A375 (cell line): ENCODE measurements at places on chromosomes 12 and 14. TPM values are rescaled to one million over a fixed set of nuclear protein-coding genes. Genes with fewer than 3 reads are reported as not detected.

The ZDHHC22 gene
- total RNA-seq: not detected in 2 replicates

The TOMM20L gene
- total RNA-seq: not detected in 2 replicates

The RABGGTA gene
- total RNA-seq: 30.0 and 35.3 TPM in 2 replicates

The ALX1 gene
- 8.0 and 9.7 TPM in 2 replicates for total RNA-seq

The MYF6 gene
- not detected in 2 replicates for total RNA-seq

The NEUROD4 gene
- total RNA-seq: not detected in 2 replicates

The GLI1 gene
- total RNA-seq: 0.30 and 0.90 TPM in 2 replicates

The EXD2 gene
- 6.3 and 7.2 TPM in 2 replicates for total RNA-seq

The NGB gene
- not detected in 2 replicates for total RNA-seq

The CMKLR1 gene
- 0.21 and 0.23 TPM in 2 replicates for total RNA-seq

The CLEC4A gene
- total RNA-seq: 0.45 TPM in 1 of 2 replicates, not detected in the other

The TMEM132C gene
- not detected in 2 replicates for total RNA-seq

The UNC119B gene
- total RNA-seq: 19.3 and 26.3 TPM in 2 replicates

The PTPRO gene
- 1.4 and 5.2 TPM in 2 replicates for total RNA-seq

The GPHB5 gene
- not detected in 2 replicates for total RNA-seq

The GPR65 gene
- 0.03 TPM in 1 of 2 replicates, not detected in the other for total RNA-seq

The BCDIN3D gene
- total RNA-seq: 3.9 and 4.1 TPM in 2 replicates

The CIPC gene
- 7.0 and 7.8 TPM in 2 replicates for total RNA-seq

The ADAM21 gene
- total RNA-seq: 0.04 and 0.19 TPM in 2 replicates

The CPNE6 gene
- total RNA-seq: not detected in 2 replicates

The TMEM179 gene
- 0.19 and 1.1 TPM in 2 replicates for total RNA-seq

The ENDOU gene
- 0.13 TPM in 1 of 2 replicates, not detected in the other for total RNA-seq

The ADCY6 gene
- 22.6 and 23.9 TPM in 2 replicates for total RNA-seq

The UBE2N gene
- 178 and 192 TPM in 2 replicates for total RNA-seq

The LRRC43 gene
- total RNA-seq: not detected in 2 replicates

The PDE3A gene
- 4.0 and 4.2 TPM in 2 replicates for total RNA-seq

The PLA2G1B gene
- total RNA-seq: not detected in 2 replicates

The GTF2H3 gene
- total RNA-seq: 47.3 and 50.1 TPM in 2 replicates

The CCDC38 gene
- not detected in 2 replicates for total RNA-seq

The MYO1H gene
- not detected in 2 replicates for total RNA-seq

The TEX52 gene
- not detected in 2 replicates for total RNA-seq

The TFCP2 gene
- 10.6 and 12.0 TPM in 2 replicates for total RNA-seq

The EML5 gene
- 2.8 and 3.6 TPM in 2 replicates for total RNA-seq

The IGF1 gene
- not detected in 2 replicates for total RNA-seq

The PPHLN1 gene
- 60.5 and 77.4 TPM in 2 replicates for total RNA-seq

The ZNF891 gene
- total RNA-seq: 1.1 and 1.4 TPM in 2 replicates

The SPIC gene
- total RNA-seq: not detected in 2 replicates

The TMEM132D gene
- 0.05 TPM in 1 of 2 replicates, not detected in the other for total RNA-seq

The KERA gene
- total RNA-seq: not detected in 2 replicates

The KRT3 gene
- total RNA-seq: not detected in 2 replicates

The RPAP3 gene
- total RNA-seq: 22.6 and 39.4 TPM in 2 replicates
